ENCODE measurements at places on chromosomes 7 and 10. TPM values are rescaled to one million over a fixed set of nuclear protein-coding genes. Genes with fewer than 3 reads are reported as not detected.

The EGR2 gene
- 11.4 TPM for total RNA-seq

The MET gene
- total RNA-seq, result 16.8 TPM

The DBNL gene
- total RNA-seq, result 105 TPM

The DEPP1 gene
- 84.2 TPM for total RNA-seq

The PLXNA4 gene
- total RNA-seq, result 30.1 TPM

The EPHA1 gene
- 0.45 TPM for total RNA-seq

The PRPS1L1 gene
- not detected for total RNA-seq

The CLCN1 gene
- total RNA-seq, result not detected

The RTKN2 gene
- total RNA-seq, result 0.29 TPM

The LRRC4 gene
- total RNA-seq, result 5.1 TPM

The ZNF282 gene
- total RNA-seq, result 15.5 TPM

The CDK1 gene
- 2.1 TPM for total RNA-seq

The PALD1 gene
- 10.7 TPM for total RNA-seq

The TRPV5 gene
- not detected for total RNA-seq

The NPY gene
- not detected for total RNA-seq

All from aorta (tissue), 5 donors.